Left forelimb (tissue), 1 donor: ENCODE measurements at places on chromosomes 1 and 21.

DNA sequence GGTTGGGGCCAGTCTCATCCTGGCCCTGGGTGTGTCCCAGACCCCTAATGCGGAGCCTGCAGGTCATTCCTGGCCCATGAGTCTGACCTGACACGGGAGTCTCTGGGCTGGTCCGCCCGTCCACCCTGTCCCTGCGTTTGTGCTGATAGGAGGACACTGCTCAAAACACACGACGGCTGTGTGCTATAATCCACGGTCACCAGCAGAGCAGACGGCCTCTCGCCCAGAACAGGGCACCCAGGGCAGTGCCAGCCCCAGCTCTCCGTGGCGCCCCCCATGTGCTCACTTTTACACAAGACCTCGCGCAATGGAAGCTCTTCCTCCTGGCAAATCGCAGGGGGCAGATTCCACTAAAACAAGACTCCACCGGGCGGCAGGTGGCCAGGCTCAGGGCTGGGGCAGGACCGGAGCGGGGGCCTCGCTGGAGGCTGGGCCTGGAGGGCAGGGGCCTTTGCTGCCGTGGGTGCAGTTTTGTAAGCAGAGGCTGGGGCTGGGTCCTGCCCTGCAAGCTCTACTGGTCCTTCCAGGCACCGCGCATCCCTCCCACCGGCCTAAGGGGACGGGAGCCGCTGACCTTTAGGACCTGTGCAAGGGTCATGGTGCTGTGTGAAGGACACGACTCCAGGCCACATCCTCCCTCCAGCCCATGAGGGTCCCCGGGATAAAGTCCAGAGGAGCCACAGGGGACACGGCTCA lies 10.6 kb upstream of the SLC19A1 start:
- no peak for DNase-seq

GRCh38 chr21:44564886-44565598 lies 6.4 kb upstream of the KRTAP10-3 start:
- no peak for DNase-seq

GRCh38 chr1:201023920-201024624 lies 558 bp upstream of the KIF21B start:
- no peak for DNase-seq

DNA sequence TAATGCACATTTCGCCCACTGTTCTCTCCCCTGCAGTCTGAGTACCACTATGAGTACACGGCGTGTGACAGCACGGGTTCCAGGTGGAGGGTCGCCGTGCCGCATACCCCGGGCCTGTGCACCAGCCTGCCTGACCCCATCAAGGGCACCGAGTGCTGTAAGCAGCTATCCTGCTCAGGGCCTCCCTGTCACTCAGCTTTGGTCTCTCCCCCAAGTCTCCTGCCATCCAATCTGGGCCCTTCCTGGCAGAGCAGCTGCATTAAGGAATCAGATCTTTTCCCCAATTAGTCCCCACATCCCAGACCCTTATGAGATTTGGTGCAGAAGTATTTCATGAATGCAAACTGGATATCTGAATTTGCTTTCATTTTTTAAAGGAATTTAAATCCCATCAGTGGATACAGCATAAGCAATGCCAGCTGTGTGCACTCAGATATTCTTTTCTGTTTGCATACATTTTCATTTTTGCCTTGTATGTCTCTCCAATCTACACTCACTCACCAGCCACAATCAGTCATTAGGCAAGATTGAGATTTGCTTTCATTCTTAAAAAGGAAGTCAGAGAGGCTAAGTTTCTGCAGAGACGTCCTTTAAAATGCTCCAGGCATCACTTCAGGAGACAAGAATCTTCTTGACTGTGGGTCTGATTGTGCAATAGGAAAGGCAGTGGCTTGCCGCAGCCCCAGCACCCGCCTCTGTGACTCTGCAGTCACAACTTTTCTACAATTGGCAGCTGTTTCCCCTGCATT lies 48.1 kb downstream of the ELAPOR1 start:
- DNase-seq = no peak

- no peak for DNase-seq
Measured at GRCh38 chr21:36859744-36860501, 106.5 kb downstream of the HLCS start.

DNA sequence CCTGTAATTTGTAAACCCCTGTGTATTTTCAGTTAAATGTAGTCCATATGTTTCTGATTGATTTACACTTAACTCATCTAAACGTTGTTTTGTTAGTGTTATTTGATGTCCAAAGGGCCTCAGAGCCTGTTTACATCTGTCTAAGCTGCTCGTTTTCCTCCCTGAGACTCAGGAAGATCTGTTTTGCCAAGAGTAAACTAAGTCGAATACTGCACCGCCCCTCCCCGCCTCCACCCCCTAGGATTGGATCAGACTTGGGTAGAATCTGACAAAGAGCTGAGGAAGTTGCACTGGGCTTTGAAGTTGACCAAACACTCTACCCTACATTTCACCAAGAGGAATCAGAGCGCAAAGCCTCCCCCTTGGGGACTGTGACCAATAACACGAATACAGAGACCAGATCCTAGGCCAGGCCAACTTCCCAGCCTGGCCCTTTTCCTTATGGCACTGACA lies 206.9 kb upstream of the LMO4 start:
- DNase-seq = no peak

- DNase-seq = no peak
Measured at GRCh38 chr1:39391691-39392679, 99.5 kb upstream of the BMP8A start.

DNA sequence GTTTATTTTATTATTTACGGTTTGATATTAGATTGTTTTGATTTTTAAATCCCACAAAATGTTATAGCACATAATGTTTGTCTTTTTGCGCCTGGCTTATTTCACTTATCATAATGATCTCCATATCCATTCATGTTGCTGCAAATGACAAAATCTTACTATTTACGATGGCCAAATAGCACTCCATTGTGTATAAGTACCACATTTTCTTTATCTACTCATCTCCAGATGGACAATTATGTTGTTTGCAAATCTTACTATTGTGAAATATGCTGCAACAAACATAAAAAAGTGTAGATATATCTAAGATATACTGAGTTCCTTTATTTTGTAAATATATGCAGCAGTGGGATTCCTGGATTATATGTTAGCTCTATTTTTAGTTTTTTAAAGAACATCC lies 1568.3 kb downstream of the AMY1C start:
- DNase-seq = no peak

DNA sequence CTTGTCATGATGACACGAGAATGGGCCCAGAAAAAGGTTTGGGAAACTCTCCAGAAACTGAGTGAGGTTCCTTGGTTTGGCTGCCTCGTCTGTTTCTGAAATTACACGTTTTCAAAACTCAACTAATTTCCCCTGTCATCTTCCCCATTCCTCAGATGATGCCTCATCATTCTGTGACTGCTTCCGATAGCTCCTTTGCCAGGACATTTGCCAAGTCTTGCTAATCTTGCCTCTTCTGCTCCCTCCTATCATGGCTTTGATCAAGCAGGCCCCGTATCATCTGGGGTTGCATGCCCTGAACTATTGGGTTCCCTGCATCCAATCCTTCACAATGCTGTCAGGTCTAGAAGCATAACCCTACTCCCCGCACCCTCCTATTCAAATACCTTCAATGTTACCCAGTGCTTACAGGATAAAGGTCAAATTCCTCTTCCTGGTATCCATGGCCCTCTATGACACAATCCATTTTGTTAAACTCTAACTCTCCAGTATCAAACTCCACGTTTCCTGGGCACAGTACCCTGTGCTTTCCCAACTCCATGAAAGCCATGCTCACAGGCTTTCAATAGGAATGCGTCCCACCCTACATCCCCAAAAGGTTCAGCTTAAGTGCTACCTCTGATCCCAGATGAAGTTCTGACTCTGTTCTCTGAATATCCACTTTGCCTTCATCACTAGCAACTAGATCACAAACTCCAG lies 22.2 kb upstream of the TMEM200B start:
- DNase-seq = no peak

DNA sequence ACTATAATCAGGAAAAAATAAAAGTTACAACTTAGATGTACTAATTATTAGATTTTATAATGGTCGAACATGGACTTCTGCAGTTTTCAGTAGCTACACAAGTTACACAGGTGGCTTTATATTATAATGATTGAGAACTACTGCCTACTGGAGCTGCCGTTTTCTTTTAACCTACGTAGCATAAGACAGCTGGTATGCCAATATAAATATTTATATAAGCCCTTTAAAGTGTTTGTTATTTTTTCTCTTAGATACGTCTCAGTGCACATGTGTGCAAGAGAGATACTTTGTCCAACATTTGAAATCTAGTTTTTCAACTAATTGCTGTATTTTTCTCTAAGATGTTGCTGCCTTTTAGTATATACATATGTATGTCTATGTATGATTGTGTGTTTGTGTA lies 42.4 kb downstream of the PDC start:
- DNase-seq = no peak

DNA sequence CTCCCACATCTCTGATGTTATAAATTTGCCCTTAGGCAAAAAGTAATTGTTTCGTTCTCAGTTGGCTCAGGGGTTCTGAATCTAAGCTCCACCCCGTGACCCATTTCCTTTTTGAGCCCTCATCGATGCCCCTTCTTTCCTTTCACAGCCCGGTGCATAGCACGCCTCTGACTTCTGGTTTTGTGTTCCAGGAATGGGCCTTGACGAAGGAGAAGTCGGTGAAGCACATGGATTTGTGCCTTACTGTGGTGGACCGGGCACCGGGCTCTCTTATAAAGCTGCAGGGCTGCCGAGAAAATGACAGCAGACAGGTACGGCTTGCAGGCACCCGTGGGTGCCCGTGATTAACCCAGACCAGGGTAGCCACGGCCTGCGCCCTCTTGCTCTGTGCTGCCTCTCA lies 151.9 kb downstream of the PGBD5 start:
- DNase-seq = no peak

DNA sequence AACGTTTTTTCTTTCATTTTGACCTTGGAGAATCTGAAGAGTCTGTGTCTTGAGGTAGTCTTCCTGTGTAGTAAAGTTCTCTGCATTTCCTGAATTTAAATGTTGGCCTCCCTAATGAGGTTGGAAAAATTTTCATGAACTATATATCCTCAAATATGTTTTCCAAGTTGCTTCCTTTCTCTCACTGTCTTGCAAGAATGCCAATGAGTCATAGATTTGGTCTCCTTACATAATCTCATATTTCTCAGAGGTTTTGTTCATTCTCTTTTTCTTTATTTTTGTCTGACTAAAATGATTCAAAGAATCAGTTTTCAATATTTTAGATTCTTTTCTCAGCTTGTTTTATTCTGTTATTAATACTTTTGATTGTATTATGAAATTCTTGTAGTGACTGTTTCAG lies 87.6 kb downstream of the DRAM2 start:
- DNase-seq = no peak

GRCh38 chr1:6373961-6374720 lies 19.4 kb downstream of the ACOT7 start:
- no peak for DNase-seq

- no peak for DNase-seq
Measured at GRCh38 chr1:209659909-209660308, 7.7 kb upstream of the LAMB3 start.

GRCh38 chr1:100708476-100709062 lies 11.0 kb upstream of the VCAM1 start:
- no peak for DNase-seq

DNA sequence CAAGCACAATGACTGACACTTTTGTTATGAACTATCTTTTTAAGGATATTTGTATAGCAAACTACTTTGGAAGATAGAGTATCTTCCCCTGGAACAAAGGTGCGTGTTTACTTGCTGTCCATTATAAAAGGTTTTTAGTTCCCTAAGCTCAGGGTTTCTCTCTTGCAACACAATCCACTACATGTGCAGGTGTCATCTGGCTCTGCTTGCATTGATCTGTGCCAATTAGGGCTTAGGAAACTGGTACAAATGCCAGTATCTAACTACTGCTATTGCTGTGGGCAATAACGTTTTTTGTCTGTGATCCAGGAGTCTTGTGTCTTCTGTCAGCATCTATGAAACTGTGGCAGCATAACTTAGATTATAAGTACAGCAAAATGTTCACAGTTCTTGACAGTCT lies 68.3 kb upstream of the ABCD3 start:
- no peak for DNase-seq

GRCh38 chr1:179046808-179047635 lies 21.3 kb downstream of the FAM20B start:
- DNase-seq = no peak

DNA sequence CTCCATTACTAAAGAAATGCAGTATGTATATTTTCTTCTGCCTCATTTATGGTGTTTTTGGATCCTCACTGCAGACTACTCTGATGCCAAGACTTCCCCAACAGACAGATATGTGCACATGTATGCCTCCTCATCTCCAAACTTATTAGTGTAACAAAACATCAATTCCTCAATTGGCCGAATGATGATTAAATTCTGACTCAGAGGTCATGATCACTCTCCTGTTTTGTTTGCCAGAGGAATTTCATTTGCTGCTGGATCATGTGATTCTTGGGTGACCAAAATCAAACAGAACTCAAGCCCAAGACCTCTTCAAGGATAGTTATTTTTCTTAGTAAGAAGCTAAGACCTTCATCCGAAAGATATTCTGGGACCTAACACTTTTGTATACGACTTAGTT lies 227.6 kb downstream of the LMO4 start:
- no peak for DNase-seq

DNA sequence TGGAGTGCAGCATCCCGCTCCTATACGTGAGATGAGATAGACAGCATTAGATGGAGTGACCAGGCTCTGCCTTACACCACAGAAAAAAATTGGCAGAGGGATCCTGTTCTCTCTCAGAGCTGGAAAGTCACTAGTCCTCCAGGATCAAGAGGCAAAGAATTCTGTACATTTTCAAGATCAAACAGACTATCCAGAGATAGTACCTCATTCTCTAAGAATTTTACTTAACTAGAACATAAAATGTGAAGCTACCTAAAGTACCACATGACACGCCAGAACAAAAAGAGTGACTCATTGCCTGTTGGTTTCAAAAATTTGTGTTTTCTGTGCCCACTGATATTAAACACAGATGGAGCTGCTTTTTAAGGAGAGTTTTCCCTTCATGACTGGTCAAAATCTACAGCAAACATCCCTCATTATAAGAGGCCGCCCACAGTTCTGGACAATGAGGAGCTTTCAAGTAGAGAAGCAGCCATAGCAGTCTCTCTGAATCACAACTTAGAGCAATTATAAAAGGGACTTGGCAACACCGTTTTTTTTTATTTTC lies 32.3 kb downstream of the CD160 start:
- DNase-seq = no peak

- no peak for DNase-seq
Measured at GRCh38 chr1:66154394-66154793, 361.7 kb downstream of the PDE4B start.

GRCh38 chr1:181386951-181387350 lies 96.4 kb upstream of the CACNA1E start:
- no peak for DNase-seq

DNA sequence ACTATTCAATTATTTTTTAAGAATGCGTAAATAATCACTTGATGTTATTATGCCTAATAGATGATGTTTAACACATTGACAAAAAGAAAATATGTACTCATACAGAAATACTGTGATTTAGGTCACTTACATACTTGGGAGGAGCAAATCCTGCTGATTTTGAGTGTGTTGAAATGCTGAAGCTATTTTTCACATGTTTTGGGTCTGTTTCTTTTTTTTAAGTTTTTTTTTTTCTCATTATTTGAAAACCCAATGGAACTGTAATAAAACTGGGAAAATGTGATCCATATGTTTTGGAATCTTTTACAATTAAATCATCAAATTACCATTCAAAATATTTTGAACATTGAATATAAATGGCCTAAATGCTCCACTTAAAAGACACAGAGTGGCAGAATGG lies 366.2 kb upstream of the ADAMTS5 start:
- no peak for DNase-seq

- no peak for DNase-seq
Measured at GRCh38 chr1:151947140-151947539, 37.8 kb upstream of the THEM4 start.

- no peak for DNase-seq
Measured at GRCh38 chr1:212595229-212595628, 13.3 kb upstream of the ATF3 start.
